ENCODE measurements at places on chromosomes 7 and 10. TPM values are rescaled to one million over a fixed set of nuclear protein-coding genes. Genes with fewer than 3 reads are reported as not detected.

Gene RFC2
- total RNA-seq, result 14.8 TPM

Gene PAX4
- not detected for total RNA-seq

Gene TEX47
- not detected for total RNA-seq

Gene JCAD
- total RNA-seq, result not detected

Gene CHCHD3
- total RNA-seq, result 32.9 TPM

Gene GNGT1
- total RNA-seq, result not detected

Gene PTF1A
- total RNA-seq, result not detected

Gene LEP
- total RNA-seq, result not detected

Gene GBX1
- not detected for total RNA-seq

GRCh38 chr10:4710858-4711257 is 115.1 kb upstream of the AKR1E2 start:
- H3K4me3 ChIP-seq, result no peak overlapping the region
- no peak overlapping the region for H3K27ac ChIP-seq
- no peak for DNase-seq
- no peaks in the 10 kb centered on the region for H3K4me1 ChIP-seq
- H3K27me3 ChIP-seq, result no peaks in the 10 kb centered on the region

- H3K27ac ChIP-seq, result no peak overlapping the region
- peak overlapping the region; percentile 38 for H3K4me3 ChIP-seq
- H3K4me1 ChIP-seq, result no peaks in the 10 kb centered on the region
- peaks cover 57% of the 10 kb centered on the region for H3K36me3 ChIP-seq
These were observed 105.0 kb downstream of the TRIM24 start for GRCh38 chr7:138565071-138565450.

- H3K4me3 ChIP-seq, result no peak overlapping the region
- H3K36me3 ChIP-seq, result no peaks in the 10 kb centered on the region
These were observed 49.2 kb upstream of the NKX6-2 start for GRCh38 chr10:132834891-132835847.

DNA sequence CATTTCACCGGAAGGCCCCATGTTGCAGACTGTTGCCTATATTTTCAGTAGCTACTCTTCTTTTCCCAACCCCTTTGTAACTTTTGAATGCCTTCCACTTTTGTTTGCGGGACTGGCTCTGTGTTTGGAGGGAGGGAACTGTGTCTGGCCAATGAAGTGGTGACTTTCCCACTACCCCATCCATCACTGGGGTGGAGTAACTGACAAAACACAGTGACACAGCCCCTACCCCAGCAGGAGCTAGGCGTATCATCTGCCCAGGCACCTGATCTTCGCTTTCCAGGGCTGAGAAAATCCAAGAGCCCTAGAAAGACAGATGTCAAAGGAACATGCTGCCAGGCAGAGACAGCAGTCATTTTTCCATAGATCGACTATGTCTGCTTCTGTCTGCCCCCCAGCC is 710.6 kb upstream of the CELF2 start:
- no peaks in the 10 kb centered on the region for H3K4me1 ChIP-seq
- H3K4me3 ChIP-seq, result no peak overlapping the region

DNA sequence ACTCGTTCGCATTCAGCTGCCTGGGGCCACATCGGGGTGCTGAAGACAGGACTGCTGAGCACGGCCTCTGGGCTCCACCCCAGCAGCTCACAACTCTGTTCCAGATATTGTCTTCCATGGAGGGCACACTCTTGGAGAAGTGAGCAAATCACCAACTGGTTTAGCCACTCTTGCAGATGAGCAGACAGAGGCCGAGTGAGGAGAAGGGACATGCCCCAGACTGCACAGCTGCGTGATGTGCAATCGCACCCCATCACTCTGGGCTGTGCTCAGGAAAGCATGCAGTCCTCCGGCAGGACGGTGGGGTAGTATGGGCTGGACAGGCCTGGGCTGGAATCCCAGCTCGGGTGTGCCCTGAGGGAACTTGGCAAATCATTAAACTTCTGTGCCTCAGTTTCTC is 111.6 kb downstream of the FAM53B start:
- no peak for DNase-seq
- peaks cover 26% of the 10 kb centered on the region for H3K4me1 ChIP-seq
- no peak overlapping the region for H3K4me3 ChIP-seq
- H3K27ac ChIP-seq, result no peak overlapping the region

DNA sequence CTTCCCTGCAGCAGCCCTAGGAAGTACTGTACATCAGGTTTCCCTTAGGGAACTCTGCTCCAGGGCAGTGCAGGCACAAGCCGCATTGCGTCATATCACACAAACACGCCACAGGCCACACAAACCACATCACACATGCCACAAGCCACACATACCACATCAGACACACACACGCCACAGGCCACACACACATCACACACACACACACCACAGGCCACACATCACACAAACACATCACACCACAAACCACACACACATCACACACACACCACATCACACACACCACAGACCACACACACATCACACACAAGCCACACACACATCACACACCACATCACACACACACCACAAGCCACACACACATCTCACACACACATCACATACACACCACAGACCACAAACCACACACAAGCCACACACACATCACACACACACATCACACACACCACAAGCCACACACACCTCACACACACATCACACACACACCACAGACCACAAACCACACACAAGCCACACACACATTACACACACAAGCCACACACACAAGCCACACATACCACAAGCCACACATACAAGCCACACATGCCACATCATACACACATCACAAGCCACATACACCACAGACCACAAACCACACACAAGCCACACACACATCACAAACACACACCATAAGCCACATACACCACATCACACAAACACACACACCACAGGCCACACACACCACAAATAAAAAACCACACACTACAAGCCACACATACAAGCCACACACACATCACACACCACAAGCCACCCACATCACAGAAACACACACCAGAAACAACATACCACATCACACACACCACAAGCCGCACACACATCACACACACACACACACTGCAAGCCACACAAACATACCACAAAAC is 53.4 kb downstream of the TMEM209 start:
- DNase-seq, result no peak
- no peaks in the 10 kb centered on the region for H3K36me3 ChIP-seq

DNA sequence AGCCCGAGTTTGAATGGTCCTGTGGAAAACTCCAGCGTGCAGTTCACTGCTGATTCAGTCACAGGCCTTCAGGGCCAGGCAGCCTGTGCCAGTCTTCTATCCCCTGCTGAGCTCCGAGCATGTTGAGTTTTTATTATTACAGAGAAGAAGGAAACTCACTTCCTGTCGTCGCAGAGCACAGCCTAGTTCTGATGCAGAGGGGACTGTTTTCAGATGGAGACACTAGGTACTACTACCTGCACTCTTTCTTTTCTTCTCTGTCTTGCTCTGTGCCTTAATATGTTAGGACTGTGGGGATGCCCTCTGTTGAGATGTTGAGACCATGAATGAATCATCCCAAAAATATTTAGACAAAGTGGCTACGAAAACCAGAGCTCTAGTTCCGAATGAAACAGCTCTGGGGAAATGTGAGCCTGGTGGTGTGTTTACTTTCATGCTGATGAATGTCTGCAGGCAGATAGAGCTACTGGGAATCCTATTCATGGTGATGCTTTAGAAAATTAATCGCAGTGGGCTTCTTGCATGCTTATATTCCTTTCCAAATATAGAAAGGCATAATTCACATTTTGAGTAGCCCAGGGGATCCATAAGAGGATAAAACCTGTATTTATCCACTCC is 29.6 kb downstream of the CASP7 start:
- no peak overlapping the region for H3K27ac ChIP-seq
- no peak for DNase-seq
- H3K36me3 ChIP-seq, result no peaks in the 10 kb centered on the region

GRCh38 chr10:30782537-30783461 is 153.2 kb upstream of the LYZL2 start:
- DNase-seq, result no peak
- peak overlapping the region; percentile 10 for H3K27ac ChIP-seq
- no peaks in the 10 kb centered on the region for H3K36me3 ChIP-seq
- H3K4me1 ChIP-seq, result peaks cover 38% of the 10 kb centered on the region
- no peak overlapping the region for H3K4me3 ChIP-seq
- H3K27me3 ChIP-seq, result no peaks in the 10 kb centered on the region

DNA sequence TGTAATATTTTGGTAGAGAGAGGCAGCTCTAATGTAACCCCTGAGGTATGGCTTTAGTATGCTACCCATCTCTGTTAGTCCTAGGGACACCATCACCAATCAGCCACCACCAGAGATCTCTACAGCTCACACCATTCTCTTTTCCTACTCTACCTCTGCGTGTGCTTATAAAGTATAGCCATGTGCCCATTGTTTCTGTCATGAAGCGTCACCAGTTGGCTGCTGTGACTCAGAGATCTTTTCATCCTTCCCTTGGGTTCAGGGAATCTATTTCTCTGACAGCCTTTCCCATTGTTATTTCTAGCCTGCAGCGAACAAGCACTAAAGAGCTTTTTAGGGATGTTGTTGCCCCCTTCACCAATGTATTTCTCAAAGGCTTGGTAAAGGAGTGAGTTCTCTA is 103.3 kb downstream of the TPST1 start:
- no peak for DNase-seq
- no peaks in the 10 kb centered on the region for H3K27me3 ChIP-seq
- no peaks in the 10 kb centered on the region for H3K4me1 ChIP-seq

- H3K4me3 ChIP-seq, result no peak overlapping the region
- H3K4me1 ChIP-seq, result no peaks in the 10 kb centered on the region
- no peaks in the 10 kb centered on the region for H3K27me3 ChIP-seq
- no peak overlapping the region for H3K27ac ChIP-seq
These were observed 108.8 kb upstream of the PCLO start for GRCh38 chr7:83271212-83272099.

DNA sequence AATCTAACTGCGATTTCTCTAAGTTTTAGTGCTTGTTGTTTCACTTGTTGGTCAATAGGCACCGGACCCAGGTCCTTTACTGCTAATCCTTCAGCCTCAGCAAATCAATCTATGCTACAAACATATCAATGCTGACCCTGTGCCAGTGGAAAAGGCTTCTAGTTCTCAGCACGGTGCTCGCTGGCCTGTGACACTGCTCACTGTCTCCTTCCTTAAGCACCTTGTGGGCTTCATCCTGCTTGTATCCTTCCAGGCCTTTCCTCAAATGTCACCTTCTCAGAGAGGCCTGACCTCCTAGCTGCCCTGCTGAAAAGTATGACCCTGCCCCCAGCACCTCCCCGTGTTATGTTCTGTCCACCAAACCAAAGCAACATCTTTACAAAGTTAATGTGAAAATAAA is 201.2 kb upstream of the FRMD4A start:
- H3K27me3 ChIP-seq, result no peaks in the 10 kb centered on the region
- H3K27ac ChIP-seq, result no peak overlapping the region
- H3K4me1 ChIP-seq, result peaks cover 68% of the 10 kb centered on the region

DNA sequence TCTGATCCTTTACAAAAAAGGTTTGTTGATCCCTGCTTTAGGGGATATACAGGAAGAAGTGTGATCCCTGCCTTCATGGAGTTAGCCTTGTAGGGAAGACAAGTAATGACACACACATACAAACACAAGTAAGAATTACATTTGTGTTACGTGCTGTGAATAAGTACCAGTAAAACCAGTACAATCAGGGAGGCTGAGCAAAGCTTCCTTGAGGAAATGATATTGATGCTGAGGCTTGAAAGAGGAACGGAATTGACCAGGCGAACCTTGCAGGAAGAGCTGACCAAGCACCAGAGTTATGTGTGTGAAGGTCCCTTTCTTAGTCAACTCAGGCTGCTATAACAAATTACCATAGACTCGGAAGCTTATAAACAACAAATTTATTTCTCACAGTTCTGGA is 83.6 kb upstream of the CACUL1 start:
- peaks cover 6% of the 10 kb centered on the region for H3K27me3 ChIP-seq
- no peaks in the 10 kb centered on the region for H3K4me1 ChIP-seq
- H3K36me3 ChIP-seq, result no peaks in the 10 kb centered on the region

- H3K36me3 ChIP-seq, result no peaks in the 10 kb centered on the region
- H3K4me3 ChIP-seq, result no peak overlapping the region
- H3K4me1 ChIP-seq, result no peaks in the 10 kb centered on the region
- DNase-seq, result no peak
These were observed 18.3 kb downstream of the FIGNL1 start for GRCh38 chr7:50431722-50432305.

GRCh38 chr10:124376411-124376810 is 42.3 kb downstream of the OAT start:
- H3K36me3 ChIP-seq, result no peaks in the 10 kb centered on the region
- DNase-seq, result no peak
- no peak overlapping the region for H3K4me3 ChIP-seq
- no peaks in the 10 kb centered on the region for H3K4me1 ChIP-seq
- no peak overlapping the region for H3K27ac ChIP-seq
- peaks cover 52% of the 10 kb centered on the region for H3K27me3 ChIP-seq

DNA sequence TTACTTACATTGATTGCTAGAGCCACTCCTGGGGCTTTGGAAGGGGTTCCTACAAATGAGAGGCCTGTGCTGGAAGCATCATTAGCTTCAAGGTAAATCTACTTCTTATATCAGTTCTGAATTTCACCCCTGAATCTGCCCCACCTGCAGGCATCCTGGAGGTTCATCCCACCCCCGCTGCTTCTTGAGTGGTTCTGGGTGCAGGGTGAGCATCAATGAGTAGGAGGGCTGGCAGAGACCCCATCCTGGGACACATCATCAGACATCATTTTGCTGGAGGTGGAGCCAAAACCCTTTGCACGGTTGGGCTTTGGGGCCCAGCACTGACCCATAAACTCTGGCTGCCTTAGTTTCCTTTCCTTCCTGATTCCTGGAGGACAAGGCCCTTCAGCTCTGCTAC is 143.7 kb downstream of the PTPN20 start:
- no peaks in the 10 kb centered on the region for H3K27me3 ChIP-seq
- no peaks in the 10 kb centered on the region for H3K4me1 ChIP-seq
- no peaks in the 10 kb centered on the region for H3K36me3 ChIP-seq
- no peak for DNase-seq
- H3K4me3 ChIP-seq, result no peak overlapping the region

- H3K4me3 ChIP-seq, result no peak overlapping the region
- H3K36me3 ChIP-seq, result no peaks in the 10 kb centered on the region
- no peak overlapping the region for H3K27ac ChIP-seq
- H3K4me1 ChIP-seq, result no peaks in the 10 kb centered on the region
- no peak for DNase-seq
These were observed 82.6 kb downstream of the KCNMA1 start for GRCh38 chr10:77554996-77555397.

GRCh38 chr7:27615420-27616185 is 47.1 kb downstream of the HIBADH start:
- no peaks in the 10 kb centered on the region for H3K27me3 ChIP-seq
- H3K27ac ChIP-seq, result no peak overlapping the region
- no peaks in the 10 kb centered on the region for H3K4me1 ChIP-seq
- no peak for DNase-seq
- no peak overlapping the region for H3K4me3 ChIP-seq
